ENCODE measurements at places on chromosomes 7 and 10.

DNA sequence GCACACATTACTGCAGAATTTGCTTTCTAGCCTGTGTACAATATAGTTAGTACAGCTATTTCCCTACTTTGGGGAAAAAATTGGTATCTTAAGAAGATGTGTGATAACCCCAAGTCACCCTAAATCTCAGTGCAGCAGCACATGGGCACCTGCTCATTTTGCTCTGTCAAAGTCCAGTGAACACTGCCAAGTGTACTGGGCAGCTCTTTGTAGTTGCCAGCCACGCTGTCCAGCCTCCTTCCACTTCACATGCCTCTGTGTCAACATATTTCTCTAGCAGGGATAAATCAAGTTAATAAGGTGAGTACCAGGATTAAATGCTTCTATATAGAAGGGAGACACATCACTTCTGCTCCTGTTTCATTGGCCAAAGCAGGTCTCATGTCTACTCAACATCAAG, 87.1 kb upstream of the CDC14C start:
- H3K27ac ChIP-seq = no peak overlapping the region
- no peaks in the 10 kb centered on the region for H3K36me3 ChIP-seq
- no peak for DNase-seq

- H3K4me1 ChIP-seq = no peaks in the 10 kb centered on the region
- DNase-seq = no peak
- no peak overlapping the region for H3K27ac ChIP-seq
Measured at GRCh38 chr7:124679586-124680225, 85.9 kb downstream of the GPR37 start.

GRCh38 chr7:30842542-30843451, 68.9 kb upstream of the AQP1 start:
- H3K36me3 ChIP-seq = no peaks in the 10 kb centered on the region
- no peak for DNase-seq
- no peaks in the 10 kb centered on the region for H3K4me1 ChIP-seq

DNA sequence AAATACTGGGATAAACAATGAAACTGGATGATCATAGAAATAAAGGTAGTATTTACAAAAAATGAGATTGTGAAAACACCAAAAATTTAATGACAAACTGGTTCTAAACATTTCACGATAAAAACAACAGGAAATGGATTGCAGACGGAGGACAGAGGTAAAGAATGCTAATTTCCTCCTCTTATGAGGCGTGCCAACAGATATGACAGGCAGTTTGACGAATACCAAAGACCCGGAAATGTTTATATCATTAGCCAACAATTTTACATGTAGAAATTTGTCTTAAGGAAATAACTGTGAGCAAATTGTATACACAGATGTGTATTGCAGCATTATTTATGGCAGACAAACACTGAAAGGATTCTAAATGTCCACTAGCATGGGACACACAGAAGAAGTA, 162.0 kb upstream of the MGMT start:
- no peak overlapping the region for H3K27ac ChIP-seq
- no peaks in the 10 kb centered on the region for H3K27me3 ChIP-seq

DNA sequence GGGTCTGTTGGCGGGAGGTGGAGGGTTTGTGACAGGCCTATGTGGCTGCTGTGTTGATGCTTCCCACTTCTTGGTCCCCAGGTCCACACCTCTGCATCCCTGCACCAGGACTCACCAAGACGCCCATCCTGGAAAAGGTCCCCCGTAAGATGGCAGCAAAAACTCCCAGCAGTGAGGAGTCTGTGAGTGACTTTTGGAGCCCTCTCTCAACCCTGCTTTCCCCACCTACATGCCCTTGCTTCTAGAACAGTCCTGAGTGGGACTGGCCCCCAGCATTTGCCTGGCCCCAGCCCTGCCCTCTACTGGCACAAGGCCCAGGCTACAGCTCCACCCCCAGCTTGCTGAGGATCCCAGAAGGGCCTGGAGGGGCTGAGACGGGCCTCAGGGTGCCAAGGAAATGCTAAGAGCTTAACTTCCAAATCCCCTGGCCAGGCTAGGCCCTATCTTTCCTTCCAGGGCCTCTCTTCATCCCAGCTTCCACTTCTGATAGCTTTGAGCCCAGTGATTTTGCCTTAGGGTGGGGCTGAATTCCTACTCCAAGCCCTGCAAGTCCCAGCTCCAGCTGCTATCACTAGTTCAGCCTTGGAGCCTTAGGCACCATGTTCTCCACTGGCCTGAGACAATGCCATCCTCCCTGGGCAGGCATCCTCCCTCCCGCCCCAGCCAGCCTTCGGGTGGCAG, 2.7 kb downstream of the CHAT start:
- H3K36me3 ChIP-seq = no peaks in the 10 kb centered on the region
- no peaks in the 10 kb centered on the region for H3K4me1 ChIP-seq
- H3K27ac ChIP-seq = no peak overlapping the region
- peaks cover 91% of the 10 kb centered on the region for H3K27me3 ChIP-seq
- no peak overlapping the region for H3K4me3 ChIP-seq
- DNase-seq = peak; percentile 37

DNA sequence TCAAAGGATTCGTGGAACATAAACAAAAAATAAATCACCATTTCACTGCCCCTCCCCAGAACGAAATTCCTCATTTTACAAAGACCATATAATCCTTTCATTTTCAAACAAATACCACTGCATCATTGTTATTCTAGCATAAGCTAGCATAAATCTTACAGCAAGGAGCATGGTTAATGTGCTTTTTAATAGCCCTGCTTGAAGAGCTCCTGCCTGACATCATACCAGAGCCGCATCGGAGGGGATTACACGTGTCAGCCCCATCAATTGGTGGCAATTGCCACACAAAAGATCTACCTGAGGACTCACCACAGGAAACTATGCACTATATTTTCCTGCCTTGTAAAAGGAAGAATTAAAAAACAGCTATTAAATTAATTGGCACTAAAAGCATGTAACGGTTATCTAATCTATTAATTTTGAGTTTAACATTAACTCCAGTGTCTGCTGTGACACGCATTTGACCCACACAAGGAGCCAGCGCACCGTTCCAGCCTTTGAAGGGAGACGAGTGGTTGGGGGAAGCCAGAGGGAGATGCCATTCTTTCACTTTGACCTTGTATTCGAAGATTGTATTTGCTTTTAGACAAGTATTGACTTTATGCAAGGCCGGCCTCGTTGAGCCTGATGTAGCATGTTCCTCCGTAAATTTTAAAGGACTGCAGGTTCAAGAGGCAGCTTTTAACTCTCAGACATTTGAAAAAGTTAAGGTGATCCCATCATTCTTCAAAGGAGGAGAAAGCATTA, 261.1 kb upstream of the RNF32 start:
- H3K4me1 ChIP-seq = no peaks in the 10 kb centered on the region
- H3K36me3 ChIP-seq = no peaks in the 10 kb centered on the region
- no peak overlapping the region for H3K4me3 ChIP-seq
- no peaks in the 10 kb centered on the region for H3K27me3 ChIP-seq
- H3K27ac ChIP-seq = peak overlapping the region; percentile 0
- no peak for DNase-seq

DNA sequence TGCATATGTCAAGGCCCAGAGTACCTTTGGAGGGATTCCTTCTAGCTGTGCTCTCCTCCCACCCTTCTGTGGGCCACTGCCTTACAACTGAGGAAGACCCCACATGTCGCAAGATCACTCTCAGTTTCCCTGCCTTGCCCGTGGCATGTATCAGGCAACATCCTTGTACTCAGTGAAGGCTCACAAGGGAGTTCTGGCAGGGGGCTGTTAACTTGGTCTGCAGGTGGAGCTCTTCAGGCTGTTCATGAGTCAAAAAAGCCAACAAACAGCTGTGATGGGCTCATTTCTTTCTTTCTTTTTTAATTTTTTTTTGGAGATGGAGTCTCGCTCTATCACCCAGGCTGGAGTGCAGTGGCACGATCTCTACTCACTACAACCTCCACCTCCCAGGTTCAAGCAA, 513.0 kb upstream of the ANKRD30A start:
- no peaks in the 10 kb centered on the region for H3K27me3 ChIP-seq
- no peaks in the 10 kb centered on the region for H3K4me1 ChIP-seq
- H3K36me3 ChIP-seq = no peaks in the 10 kb centered on the region
- no peak for DNase-seq
- no peak overlapping the region for H3K4me3 ChIP-seq

DNA sequence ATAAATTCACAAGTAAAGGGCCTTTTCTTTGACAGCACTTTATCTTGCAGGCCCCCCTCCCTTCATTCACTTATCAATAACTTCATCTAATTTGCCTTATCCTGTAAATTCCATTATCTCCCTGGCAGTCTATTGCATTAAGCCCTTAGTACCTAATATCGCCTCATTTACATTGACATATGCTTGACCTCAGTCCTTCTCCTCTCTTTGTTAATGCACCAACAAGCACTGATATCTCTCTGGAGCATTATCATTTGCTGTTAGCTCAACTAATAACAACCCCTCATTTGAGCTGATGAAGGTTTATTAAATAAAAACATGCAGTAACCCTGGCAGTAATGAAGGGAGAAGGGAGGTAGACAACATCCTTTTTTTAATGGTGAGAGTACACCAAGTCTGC, 46.8 kb downstream of the EXOC4 start:
- H3K27ac ChIP-seq = no peak overlapping the region
- H3K36me3 ChIP-seq = no peaks in the 10 kb centered on the region
- H3K4me1 ChIP-seq = no peaks in the 10 kb centered on the region
- H3K27me3 ChIP-seq = no peaks in the 10 kb centered on the region

- no peaks in the 10 kb centered on the region for H3K27me3 ChIP-seq
- H3K36me3 ChIP-seq = no peaks in the 10 kb centered on the region
- H3K4me1 ChIP-seq = no peaks in the 10 kb centered on the region
- H3K27ac ChIP-seq = no peak overlapping the region
Measured at GRCh38 chr7:42617806-42618457, 293.9 kb downstream of the C7orf25 start.

GRCh38 chr10:88764110-88764509, 4.3 kb downstream of the LIPN start:
- no peak overlapping the region for H3K4me3 ChIP-seq
- no peak for DNase-seq
- no peak overlapping the region for H3K27ac ChIP-seq

- H3K27ac ChIP-seq = no peak overlapping the region
- no peaks in the 10 kb centered on the region for H3K4me1 ChIP-seq
- DNase-seq = no peak
- H3K27me3 ChIP-seq = no peaks in the 10 kb centered on the region
- no peaks in the 10 kb centered on the region for H3K36me3 ChIP-seq
- H3K4me3 ChIP-seq = no peak overlapping the region
Measured at GRCh38 chr7:12764458-12764891, 77.0 kb downstream of the ARL4A start.

- H3K36me3 ChIP-seq = no peaks in the 10 kb centered on the region
- no peaks in the 10 kb centered on the region for H3K4me1 ChIP-seq
- H3K27me3 ChIP-seq = no peaks in the 10 kb centered on the region
- no peak overlapping the region for H3K4me3 ChIP-seq
Measured at GRCh38 chr10:21424459-21424861, 101.0 kb downstream of the SKIDA1 start.

DNA sequence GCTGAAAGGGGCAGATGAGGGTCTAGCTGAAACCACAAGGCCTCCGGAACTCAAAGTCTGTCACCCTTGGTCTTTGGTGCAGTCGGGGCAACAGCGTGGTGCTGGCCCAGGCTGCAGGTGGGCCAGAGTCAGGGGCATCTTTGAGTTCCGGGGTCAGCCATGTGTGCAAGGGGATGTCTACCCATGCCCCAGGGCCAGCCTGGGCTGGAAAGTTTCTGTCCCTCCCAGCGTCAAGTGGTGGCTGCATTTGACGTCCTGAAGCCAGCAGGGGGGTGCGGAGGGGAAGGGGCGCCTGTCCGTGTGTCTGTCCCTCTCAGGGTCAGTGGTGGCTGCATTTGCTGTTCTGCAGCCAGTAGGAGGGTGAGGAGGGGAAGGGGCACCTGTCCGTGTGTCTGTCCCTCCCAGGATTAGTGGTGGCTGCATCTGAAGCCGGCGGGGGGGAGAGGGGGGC, 638 bp downstream of the BRAT1 start:
- H3K27me3 ChIP-seq = no peaks in the 10 kb centered on the region
- H3K36me3 ChIP-seq = no peaks in the 10 kb centered on the region
- peak overlapping the region; percentile 96 for H3K27ac ChIP-seq
- no peak for DNase-seq
- H3K4me1 ChIP-seq = peaks cover 3% of the 10 kb centered on the region
- H3K4me3 ChIP-seq = peak overlapping the region; percentile 81

DNA sequence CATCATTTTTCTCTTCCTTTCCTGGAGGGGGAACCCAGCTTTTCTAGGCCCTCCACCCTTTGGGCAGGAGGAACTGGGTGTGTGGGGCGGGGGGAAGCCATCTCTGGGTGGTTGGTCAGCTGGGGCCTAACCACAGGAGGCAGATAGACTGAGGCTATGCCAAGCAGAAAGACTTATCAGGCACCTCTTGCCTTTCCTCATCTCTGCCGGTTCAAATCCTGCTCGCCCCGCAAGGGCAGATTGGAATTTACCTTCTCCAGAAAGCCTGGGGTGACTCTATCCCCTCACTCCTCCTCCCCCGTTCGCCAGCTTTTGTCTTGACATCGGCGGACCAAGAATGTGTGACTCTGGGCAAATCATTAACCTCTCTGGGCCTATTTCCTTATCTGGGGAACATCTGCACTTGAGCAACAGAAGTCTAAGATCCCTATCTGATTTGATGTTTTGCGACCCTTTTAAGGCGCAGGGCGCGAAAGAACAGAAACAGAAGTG, 584 bp upstream of the GARS1 start:
- no peak for DNase-seq
- H3K36me3 ChIP-seq = no peaks in the 10 kb centered on the region
- peak overlapping the region; percentile 98 for H3K27ac ChIP-seq
- peak overlapping the region; percentile 99 for H3K4me3 ChIP-seq
- H3K27me3 ChIP-seq = no peaks in the 10 kb centered on the region

DNA sequence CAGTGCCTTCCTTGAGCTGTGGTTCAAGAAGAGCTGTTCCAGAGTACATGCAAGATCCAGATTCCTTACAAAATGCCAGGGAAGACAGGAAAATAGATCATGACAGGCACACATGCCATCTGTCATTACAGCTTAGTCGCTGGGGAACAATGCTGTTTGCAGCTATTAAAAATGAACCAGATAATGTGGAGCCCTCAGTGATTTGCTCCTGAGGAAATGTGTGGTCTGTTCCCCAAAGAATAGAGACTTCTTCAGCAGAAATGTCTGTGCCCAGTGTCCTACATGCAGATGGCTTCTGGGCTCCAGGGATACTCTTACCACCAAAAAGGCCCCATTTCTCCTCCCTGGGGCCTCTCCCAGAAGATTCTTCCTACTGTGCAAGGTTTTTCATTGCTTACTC, 627.9 kb downstream of the SORCS3 start:
- H3K27me3 ChIP-seq = no peaks in the 10 kb centered on the region
- no peaks in the 10 kb centered on the region for H3K4me1 ChIP-seq
- H3K27ac ChIP-seq = no peak overlapping the region
- no peak overlapping the region for H3K4me3 ChIP-seq
